ENCODE measurements at places on chromosomes 2 and 18.

DNA sequence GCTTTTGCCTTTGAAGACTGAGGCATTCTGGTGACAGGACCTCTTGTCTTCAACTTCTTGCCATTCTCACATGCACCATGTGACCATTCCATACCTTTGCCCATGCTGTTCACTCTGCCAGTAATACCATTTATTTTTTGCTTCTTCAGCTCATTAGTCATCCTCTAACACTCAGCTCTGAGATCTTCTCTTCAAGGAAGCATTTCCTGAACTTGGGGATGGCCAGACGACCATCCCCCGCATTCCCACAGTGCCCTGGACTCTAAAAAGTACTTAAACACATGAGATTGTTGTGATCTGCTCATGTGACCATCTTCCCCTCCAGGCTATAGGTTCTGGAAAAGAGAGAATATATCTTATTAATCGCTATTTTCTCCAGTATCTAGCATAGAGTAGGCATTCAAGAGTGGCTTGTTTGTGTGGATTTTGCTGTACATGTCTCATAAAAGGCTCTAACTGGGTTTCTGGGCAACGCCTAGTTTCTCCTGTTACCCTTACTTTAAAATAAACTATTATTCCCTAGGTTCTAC, 33.9 kb downstream of the PAX3 start:
- DNase-seq = no peak

- no peak for DNase-seq
These were observed 255.8 kb downstream of the CYP26B1 start for GRCh38 chr2:71891719-71892422.

DNA sequence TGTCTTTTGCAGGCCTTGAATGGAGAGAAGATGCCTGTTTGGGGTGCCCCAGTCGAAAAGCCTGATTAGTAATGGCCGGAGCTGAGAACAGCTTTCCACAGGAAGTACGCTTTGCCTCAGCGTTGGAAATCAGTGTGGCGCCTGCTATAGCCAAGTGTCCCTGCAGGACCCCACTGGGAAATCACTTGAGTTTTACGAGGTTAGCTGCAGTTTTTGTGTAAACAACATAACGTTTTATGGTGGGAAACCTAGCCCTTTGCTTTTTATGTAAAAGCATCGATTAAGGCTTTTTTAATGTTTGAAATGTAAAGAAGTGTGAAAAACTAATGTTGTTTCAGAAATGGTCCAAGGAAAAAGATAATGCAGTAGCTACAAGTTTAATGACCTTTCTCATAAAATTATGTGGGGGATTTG, 234.2 kb downstream of the TTC32 start:
- no peak for DNase-seq

- DNase-seq = no peak
These were observed 830.8 kb upstream of the SLC39A10 start for GRCh38 chr2:194826241-194826640.

DNA sequence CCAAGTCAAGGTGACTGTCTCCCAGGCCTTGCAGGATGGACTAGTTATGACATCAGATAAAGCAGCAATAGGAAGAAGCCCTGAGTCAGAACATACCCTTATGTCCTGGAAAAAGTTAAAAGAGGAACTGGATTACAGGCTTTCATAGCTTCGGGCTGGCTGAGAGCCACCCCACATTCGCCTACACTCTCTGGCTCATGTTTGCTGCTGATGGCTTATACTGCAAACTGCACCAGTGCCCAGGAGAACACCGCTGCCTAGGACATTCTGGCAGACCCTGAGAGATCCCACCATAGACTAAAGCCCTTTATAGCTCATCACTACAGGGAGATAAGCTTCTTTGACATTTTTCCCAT, 20.3 kb downstream of the SLC8A1 start:
- DNase-seq = no peak

DNA sequence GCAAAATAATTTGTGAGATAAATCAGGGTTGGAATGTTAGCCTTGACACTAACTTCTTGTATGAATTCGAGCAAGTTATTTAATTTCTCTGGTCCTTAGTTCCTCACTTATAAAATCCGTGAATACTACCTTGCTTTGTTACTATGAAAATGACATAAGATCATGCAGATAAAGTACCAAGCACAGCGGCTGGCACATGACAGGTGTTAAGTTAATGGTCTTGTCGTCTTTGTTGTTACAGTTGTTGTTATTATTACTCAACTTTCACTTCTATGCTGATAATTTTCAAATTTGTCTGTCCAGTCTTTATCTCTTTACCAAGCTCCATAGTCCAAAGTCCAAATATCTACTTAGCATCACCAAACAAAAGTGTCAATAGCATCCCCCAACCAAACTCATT, 482.1 kb downstream of the ARHGAP15 start:
- DNase-seq = no peak

DNA sequence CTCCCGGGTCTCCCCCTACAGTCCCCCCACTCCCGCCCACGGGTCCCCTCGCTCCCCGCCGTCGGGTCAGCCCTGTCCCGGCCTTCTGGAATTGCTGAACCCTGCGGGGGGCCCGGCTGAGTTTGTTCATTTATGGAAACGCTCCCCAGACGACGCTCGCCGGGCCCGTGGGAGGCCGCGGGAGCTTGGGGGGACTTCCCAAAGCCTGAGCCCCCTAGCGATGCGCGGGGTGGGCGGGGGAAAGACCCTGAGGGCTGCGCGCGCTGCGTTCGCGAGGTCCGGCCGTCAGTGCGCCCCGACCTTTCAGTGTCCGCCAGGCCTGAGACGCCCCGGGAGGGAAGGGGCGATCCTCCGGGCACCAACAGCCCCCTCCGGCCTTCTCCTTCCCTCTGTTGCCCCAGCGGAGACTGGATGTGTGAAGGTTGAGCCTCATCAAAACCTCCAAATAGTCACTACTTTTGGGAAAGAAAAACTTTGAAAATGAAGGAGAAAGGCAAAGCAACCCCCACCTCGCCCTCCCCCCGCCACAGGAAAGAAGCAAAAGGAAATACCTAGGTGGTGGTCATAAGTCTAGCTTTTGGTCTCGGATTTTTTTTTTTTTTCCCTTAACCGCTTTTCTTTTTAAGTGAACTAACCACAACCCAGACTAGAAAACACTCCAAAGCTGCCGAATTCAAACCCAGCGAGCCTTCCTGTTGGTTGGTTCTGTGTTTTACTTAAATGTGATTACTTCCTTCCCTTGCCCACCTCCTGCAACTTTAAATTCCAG, 509 bp upstream of the CYS1 start:
- no peak for DNase-seq

GRCh38 chr2:218077464-218078216, 8.6 kb downstream of the RUFY4 start:
- DNase-seq = no peak
